ENCODE measurements at places on chromosomes 11 and 22.

- DNase-seq: no peak
Observed at GRCh38 chr11:95231881-95232605, 1.0 kb upstream of the SESN3 start.

- no peak for DNase-seq
Observed at GRCh38 chr11:27274854-27275395, 88.1 kb downstream of the CCDC34 start.

- no peak for DNase-seq
Observed at GRCh38 chr11:105315287-105315686, 175.7 kb upstream of the CARD18 start.

GRCh38 chr22:45518580-45518991, 15.9 kb downstream of the FBLN1 start:
- no peak for DNase-seq

GRCh38 chr11:82718821-82719220, 14.8 kb downstream of the FAM181B start:
- DNase-seq: no peak

DNA sequence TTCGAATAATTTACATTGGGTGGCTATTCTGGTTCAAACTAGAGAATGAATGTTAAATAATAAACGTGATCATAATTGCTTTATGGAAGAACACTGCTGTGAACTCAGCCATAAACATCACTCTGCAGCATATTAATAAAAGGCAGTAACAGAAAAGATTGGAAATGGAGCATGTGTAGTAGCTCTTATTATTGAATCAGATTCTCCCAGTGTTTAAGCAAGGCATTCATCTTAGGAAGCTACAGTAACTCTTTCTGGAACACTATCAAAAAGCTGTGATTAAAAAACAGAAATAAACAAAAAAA, 34.7 kb downstream of the ELMOD1 start:
- no peak for DNase-seq

DNA sequence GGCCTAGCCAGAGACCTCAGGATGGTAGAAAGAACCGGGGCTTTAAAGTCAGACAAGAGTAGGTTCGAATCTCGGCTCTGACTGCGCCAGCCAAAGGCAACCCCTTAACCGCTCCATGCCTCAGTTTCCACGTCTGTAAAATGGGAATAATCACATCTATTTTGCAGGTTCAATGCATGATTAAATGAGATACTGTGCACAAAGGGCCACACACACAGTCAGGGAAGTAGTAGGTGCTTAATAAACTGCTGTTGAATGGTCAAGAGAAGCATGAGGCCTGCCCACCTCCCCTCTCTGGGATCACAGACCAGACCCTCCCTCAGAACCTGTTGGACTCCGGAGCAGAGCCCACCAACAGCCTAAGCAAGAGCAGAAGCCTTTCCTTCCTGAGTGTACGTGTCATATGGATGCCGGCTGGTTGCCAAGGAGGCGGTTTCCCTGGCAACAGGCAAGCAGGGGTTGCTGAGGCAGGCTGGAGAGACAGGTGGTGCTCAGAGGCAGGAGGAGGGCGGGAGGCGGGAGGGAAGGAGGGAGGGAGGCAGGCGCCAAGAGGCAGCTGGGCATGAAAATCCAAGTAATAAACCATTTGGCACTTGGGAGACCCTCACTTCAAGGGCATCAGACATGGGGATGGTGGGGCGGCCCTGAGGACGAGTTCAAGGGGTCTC, 43.9 kb downstream of the NFAM1 start:
- DNase-seq: peak; percentile 44

- DNase-seq: no peak
Observed at GRCh38 chr11:68890490-68891231, 13.0 kb downstream of the MRPL21 start.

- DNase-seq: no peak
Observed at GRCh38 chr22:41523464-41524221, 20.6 kb downstream of the POLR3H start.

DNA sequence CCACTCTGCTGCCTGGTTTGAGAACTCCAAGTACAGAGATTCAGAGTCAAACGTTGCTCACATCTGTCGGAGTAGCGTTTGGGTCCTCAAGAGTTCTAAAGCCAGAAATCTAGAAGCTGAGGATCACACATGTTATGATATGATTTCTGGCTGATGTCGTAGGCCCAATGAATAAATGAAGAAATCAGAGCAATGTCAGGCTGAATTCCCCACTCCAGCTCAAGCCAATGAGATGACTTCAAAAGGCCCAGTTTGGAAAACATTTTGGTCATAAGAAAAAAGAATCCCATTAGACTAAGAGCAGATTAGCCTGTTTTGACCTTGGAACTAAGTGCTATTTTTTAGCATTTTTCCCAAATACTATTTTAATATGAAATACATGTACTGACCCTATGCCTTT, 106.7 kb downstream of the ETS1 start:
- DNase-seq: no peak

GRCh38 chr11:68014157-68014946, 4.2 kb downstream of the ALDH3B1 start:
- no peak for DNase-seq

GRCh38 chr11:36385121-36385970, 89.3 kb downstream of the PRR5L start:
- DNase-seq: no peak

GRCh38 chr11:132099692-132100091, 729.3 kb downstream of the NTM start:
- peak; percentile 69 for DNase-seq

- no peak for DNase-seq
Observed at GRCh38 chr11:26632691-26633159, 60.7 kb upstream of the MUC15 start.

- DNase-seq: no peak
Observed at GRCh38 chr11:60195923-60196368, 13.1 kb upstream of the MS4A6A start.

- no peak for DNase-seq
Observed at GRCh38 chr22:37352481-37352880, 70.2 kb downstream of the CYTH4 start.

GRCh38 chr22:19879992-19880785, 25.5 kb upstream of the GNB1L start:
- DNase-seq: no peak

- no peak for DNase-seq
Observed at GRCh38 chr22:49251371-49251770, 576.3 kb downstream of the BRD1 start.

DNA sequence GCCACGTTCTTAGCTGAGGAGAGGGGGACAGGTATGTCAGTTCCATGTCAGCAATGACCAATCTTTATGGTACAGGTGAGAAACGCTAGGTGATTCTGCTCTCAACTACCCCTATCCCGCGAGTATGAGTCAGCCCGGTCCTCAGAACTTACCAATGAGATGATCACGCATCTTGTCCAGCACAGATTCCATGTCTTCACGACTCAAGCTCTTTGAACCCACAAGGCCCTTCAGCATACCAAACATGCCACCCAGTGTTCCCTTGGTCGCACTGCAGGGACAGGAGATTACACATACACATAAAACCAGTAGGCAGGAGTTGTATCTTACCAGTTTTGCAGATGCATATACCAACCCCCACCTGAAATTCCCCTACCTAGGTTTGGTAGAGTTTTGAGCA, 2.9 kb downstream of the SRPRA start:
- DNase-seq: peak; percentile 31

DNA sequence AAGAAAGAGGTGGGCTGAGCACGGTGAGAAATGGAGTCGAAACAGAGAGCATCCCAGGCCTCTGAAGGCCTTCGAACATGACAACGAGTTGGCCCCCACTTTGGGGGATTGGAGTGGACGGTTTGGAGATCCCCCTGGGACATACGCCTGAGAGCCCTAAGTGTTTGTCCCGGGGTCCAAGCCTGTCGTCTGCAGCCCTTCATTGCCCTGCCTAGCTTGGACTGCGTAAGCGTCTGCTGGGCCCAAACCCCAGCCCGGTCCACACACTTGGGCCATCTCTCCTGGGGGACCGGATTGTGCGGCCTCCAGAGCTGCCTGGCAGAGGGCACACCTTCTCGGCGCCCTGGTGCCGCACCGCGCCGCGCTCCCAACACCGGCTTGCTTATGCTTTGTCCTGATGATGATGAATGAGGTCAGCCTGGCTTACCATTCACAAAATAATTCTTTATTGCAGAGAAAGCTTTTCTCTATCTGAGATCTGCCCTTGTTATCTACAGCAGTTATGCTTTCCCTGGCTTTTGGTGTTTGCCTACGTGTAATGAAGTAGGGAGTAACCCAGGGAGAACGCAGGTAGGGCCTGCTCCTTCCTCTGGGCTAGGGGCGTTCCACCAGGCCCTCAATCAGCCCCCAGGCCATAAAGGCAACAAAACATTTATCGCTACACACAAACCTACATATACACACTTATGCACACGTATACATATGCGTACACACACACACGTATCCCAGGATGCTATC, 85.9 kb upstream of the PPARA start:
- no peak for DNase-seq

GRCh38 chr11:68872216-68873003, 30.7 kb upstream of the CPT1A start:
- DNase-seq: no peak

- DNase-seq: no peak
Observed at GRCh38 chr11:77139201-77139600, 11.2 kb downstream of the MYO7A start.

DNA sequence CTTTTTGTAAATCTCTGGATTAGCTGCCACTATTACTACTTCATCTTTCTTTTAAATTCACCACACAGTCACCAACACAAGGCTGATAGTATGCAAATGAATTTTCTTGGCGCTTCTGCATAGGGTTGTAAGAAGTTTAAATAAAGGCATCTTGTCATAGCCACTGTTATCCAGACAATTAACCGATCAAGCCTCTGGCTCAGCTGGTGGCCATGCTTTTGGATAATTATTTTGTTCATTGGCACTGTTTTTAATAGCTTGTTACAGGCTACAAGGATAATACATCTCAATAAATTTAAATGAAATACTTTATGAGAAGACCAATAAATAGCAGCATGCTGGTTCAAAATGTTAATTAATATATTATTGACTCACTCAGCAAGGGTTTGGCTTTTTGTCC, 1261.0 kb downstream of the FAM181B start:
- DNase-seq: no peak

- no peak for DNase-seq
Observed at GRCh38 chr11:86013713-86014112, 55.2 kb downstream of the PICALM start.

- no peak for DNase-seq
Observed at GRCh38 chr11:2574043-2574552, 125.7 kb downstream of the KCNQ1OT1 start.

GRCh38 chr22:44543781-44544477, 45.9 kb upstream of the RTL6 start:
- no peak for DNase-seq

DNA sequence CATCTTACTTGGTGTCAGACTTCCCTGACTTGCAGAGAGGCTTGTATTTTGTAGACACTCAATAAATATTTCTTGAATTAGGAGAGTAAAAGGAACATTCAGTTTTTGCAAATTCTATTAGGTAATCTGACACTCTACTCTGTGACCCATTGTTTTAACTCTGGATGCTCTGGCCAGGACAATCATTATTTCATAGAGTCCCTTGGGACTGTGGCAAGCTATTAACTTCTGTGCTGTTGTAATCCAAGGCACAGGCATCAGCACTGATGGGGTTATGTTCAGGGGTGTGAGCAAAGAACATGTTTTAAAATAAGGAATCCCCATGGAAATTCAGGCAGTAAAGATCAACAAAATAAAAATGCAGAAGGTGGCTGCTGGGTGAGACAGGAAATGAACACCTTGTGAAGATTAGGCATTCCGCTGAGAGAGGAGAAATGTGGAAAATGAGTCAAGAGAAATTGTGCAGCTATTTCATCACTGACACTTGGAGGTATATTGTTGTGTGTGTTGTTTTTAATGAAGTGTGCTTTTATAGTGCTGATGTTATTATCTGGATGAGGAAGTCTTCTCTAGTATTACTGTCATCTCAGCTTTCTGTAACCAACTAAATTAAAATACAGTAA, 175.2 kb downstream of the WNT11 start:
- DNase-seq: no peak

GRCh38 chr11:130548491-130548833, 100.0 kb downstream of the ADAMTS15 start:
- no peak for DNase-seq

- DNase-seq: no peak
Observed at GRCh38 chr11:79382301-79383050, 58.4 kb downstream of the TENM4 start.

- no peak for DNase-seq
Observed at GRCh38 chr11:6747097-6747668, 24.6 kb downstream of the OR2AG2 start.

DNA sequence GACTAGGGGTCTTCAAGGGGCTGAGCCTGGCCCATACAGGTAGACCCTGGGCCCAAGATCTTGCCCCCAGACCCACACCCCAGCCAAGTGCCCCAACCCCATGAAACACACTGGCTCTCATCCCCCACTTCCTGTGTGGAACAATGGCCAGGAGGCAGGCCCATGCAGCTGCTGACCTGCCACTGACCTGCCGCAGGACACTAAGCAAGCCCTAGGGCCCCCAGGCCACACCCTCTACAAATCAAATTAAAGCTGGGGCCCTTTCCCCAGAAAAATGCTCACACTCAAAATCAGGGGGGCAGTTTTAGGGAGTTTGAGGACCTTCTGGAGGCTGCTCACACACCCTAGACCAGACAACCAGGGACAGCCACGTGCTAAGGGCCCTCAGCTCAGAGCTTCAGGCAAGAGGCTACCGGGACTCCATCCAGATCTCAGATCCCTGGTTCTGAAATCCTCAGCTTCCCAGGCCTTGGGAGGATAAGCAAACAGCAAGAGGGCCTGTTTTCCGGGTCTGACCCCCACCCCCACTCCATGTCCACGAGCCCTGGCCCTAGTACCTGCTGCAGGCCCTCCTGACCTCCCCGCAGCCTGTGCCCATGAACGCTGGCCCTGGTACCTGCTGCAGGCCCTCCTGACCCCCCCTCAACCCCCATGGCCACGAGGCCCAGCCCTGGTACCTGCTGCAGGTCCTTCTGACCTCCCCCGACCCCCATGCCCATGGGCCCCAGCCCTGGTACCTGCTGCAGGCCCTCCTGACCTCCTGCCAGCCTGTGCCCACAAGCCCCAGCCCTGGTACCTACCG, 10.0 kb downstream of the CARD10 start:
- no peak for DNase-seq

GRCh38 chr11:131756479-131757110, 386.2 kb downstream of the NTM start:
- DNase-seq: no peak

- DNase-seq: no peak
Observed at GRCh38 chr11:65529475-65530156, 4.7 kb downstream of the SCYL1 start.

DNA sequence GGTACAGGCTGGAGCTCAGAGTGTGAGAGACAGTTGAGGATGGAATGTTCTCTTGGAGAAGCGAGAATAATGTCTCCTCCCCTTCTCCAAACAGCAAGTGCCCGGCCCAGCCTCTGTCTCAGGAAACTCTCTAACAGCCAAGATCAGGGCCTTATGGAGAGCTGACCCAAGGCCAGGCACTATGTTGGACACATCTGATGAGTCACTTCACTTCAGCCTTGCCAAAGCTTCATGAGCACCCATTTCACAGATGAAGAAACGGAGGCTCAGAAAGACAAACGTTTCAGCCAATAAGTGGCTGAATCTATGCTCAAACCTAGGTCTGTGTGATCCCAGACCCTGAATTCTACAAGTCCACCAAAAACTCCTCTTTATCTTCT, 22.1 kb upstream of the CHKA start:
- no peak for DNase-seq

Data from NAMALWA (cell line).